ENCODE measurements at places on chromosomes 3 and 15.

DNA sequence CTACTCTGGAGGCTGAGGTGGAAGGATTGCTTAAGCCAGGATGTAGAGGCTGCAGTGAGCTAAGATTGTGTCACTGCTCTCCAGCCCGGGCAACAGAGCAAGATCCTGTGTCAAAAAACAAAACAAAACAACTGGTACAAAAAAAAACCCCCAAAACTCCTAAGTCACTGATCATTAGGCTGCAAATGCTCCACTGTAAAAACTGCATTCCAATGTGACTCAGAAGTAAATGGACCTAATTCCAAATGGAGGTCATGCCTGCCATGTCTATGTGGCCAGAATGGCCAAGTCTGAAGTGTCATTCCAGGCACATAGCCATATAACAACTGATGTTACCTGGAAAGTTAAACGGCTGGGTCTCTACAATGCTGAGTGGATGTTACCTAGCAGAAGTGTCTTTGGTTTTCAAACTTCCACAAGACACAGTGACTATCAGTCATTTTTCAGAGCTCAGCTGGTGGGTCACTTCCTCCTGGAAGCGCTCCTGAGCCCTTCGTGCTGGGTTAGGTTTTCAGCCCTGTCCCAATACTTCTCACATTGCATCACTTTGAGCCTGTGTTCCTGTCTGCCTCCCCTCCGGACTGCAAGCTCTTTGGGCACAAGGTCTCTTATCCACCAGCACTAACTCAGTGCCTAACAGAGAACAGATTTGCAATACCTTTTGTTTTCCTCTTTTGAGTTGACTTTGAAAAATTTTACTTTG lies 10.6 kb downstream of the FSTL1 start:
- no peak for DNase-seq

GRCh38 chr3:138493804-138494606 lies 59.6 kb downstream of the ESYT3 start:
- peak; percentile 94 for DNase-seq

DNA sequence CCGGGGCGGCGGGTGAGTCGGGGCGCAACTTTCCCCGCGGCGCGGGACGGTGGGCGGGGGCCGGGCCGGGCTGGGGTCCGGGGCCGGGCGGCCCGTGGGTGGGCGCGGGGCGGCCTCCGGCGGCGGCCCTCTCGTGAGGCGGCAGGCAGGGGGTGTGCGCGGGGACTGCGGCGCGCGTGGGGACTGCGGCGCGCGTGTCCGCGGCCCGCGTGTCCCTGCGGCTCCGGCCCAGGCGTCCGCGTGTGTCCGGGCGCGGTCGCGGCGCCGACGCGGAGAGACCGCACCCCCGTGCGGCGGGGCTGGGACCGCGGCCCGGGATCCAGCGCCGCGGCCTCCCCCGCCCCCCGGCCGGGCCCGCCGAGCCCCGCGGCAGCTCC lies 349 bp downstream of the PLXNA1 start:
- no peak for DNase-seq

DNA sequence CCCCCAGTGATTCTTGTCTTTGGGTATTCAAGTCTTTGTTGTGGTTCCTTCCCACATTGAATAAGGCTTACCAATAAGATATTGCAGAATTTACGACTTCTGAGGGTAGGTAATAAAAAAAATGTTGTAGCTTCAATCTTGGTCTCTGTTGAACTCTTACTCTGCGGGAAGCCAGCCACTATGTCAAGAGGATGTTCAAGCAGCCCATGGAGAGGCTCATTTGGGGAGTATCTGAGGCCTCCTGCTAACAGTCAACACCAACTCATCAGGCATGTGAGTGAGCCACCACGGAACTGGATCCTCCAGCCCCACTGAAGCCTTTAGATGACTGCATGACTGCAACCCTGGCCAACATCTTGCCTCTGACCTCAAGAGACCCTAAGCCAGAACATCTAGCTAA lies 3.2 kb upstream of the TBC1D23 start:
- DNase-seq: no peak

DNA sequence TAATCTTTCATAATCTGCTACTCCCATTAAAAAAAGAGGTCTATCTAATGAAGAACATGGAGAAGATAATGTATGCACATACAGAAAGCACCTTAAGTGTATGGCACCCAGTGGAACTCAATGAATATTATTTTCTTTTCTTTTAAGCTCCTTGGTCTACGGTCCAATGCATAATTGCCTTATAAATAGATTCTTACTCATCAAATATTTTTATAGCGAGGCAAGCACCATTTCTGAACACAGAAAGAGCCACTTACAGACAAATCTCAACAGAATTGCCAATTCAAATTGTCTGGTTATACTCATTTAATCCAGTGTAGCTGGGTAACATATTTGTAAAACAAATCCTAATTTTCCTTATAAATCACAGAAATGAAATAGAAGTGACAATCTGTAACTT lies 6.3 kb downstream of the PDZRN3 start:
- no peak for DNase-seq

- no peak for DNase-seq
Measured at GRCh38 chr3:14483286-14483685, 56.9 kb downstream of the GRIP2 start.

DNA sequence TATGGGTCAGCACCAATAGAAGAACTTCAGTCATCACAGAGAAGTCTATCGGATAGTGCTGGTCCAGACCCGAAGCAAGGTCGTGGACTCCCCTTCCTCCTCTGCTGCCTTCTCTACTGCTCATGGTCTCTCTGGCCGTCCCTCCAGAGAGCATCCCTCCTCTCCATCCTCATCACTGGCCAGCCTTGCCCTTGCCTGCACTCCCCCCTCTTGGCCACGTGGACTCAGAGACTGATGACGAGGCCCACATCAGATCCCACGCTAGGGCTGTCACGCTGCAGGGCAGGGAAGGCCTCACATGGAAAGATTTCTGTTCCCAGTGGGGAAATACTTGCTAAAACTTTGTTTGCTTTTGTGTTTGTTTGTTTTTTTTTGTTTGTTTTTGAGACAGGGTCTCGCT lies 35.3 kb downstream of the IGDCC3 start:
- DNase-seq: no peak

- DNase-seq: no peak
Measured at GRCh38 chr3:23288286-23288685, 85.2 kb downstream of the UBE2E2 start.

- no peak for DNase-seq
Measured at GRCh38 chr3:130843441-130843840, 50.4 kb upstream of the ATP2C1 start.

GRCh38 chr3:149527531-149528339 lies 53.2 kb downstream of the TM4SF4 start:
- peak; percentile 41 for DNase-seq

DNA sequence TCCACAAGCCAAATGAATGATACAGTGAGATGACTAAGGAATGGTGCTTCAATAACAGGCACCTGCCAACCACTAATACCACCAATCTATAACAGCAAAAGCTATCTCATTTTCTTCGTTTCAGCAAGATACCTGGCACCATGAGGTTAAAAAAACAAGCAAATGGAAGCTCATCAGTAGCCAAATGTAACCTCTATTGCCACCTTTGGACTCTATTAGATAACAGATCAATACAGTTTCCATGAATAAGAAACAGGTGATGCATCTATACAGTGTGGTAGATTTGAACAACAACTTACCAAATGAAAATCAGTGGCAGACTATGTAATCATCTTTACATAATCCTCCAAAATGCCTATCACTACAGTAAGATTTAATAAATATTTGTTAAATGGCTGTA lies 32.8 kb downstream of the PLOD2 start:
- no peak for DNase-seq

- no peak for DNase-seq
Measured at GRCh38 chr3:9938966-9939365, 5.3 kb downstream of the CRELD1 start.

DNA sequence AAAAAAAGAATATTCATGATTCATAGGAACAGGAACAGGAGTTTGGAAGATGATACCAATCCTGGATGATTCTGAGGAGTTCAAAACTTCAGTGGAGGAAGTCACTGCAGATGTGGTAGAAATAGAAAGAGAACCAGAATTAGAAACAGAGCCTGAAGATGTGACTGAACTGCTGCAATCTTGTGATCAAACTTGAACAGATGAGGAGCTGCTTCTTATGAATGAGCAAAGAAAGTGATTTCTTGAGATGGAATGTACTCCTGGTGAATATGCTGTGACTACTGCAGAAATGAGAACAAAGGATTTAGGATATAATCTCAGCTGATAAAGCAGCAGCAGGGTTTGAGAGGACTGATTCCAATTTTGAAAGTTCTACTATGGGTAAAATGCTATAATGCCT lies 72.7 kb downstream of the GSK3B start:
- peak; percentile 27 for DNase-seq

DNA sequence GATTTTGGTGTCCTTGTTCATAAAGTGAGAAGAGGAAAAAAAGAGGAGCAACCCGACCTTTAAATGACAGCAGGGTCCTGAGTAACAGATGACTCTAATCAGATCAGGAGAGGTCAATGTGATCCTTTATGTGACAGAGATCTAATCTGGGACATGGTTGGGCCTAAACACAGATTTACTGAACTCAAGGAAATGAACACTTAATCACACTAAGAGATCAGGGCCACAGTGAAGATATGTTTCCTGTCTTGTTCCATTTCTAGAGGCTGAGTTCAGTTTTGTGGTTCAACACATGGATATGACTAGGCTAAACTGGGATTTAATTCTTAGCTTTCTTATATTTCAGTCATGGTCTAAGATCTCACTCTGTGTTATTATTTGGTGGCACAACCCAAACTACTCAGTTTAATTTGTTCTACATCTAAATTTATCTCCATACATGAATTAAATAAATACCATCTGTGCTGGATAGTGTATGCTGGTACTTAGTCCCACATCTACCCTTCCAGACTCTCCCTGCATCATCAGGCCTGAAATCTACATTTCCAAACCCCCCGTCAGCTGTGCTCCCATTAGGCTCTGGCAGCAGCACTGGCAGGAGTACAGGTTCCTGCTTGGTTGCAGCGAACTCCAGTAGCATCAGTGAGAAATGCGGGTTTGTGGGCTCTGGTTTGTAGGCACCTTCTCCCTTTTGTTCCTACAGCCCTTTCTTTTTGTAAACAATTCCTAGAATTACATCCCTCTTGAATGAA lies 22.6 kb downstream of the SFMBT1 start:
- no peak for DNase-seq

GRCh38 chr3:131001071-131001470 lies 25.6 kb downstream of the ASTE1 start:
- no peak for DNase-seq

- no peak for DNase-seq
Measured at GRCh38 chr3:33833408-33834095, 35.1 kb downstream of the PDCD6IP start.

GRCh38 chr3:117407317-117407716 lies 697.7 kb downstream of the TUSC7 start:
- no peak for DNase-seq

DNA sequence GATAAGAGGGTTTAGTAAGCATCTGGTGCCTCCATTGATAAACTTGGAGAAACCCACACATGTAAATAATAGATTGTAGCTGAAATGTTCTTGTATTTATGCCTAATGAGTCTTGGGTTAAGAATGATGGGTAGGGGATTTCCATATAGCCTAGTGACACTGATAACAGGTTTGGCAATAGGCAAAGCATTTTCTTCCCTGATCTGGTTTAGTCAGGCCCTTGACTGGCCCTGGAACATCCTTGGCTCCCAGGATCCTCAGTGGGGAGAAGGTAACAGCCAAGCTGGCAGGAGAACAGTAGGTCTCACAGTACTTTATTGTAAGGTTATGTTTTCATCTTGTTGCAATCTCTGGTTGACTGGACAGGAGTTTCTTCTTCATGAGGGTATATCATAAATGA lies 228.4 kb downstream of the DIPK2A start:
- no peak for DNase-seq

GRCh38 chr3:151382671-151383070 lies 1.9 kb downstream of the P2RY12 start:
- DNase-seq: no peak

DNA sequence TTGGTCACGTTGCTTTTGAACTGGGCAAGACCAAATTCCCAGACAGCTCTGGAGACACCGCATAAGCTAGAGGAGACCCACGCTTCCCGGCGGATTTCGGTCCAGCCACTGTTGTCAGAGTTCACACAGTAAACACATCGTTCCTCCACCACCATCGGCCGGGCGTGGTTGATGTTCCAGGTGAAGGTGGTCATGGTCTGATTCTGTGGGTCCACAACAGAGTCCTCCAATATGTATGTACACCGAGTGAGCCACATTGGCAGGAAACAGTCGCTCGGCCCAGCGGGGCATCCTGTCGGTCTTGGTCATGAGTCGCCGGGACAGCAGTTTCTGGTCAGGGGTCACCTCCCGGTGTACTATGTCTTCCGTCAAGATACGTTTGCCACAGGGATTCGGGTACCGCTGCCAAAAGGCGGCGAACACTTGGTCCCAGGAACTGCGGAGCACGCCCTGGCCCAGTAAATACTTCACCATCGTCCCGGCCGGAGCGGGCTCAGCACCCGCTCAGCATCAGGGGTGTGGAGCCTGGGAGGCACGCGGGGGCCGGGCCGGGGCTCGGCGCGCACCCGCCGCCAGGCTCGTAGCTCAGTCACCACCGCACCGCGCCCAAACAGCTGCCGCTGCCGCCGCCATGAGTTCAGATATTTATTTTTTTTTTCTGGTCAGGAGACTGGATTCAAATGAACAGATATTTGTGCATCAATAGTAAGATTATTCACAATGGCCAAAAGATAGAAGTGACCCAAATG lies 36.7 kb upstream of the NANOGP8 start:
- no peak for DNase-seq

GRCh38 chr15:96121086-96121920 lies 209.2 kb upstream of the NR2F2 start:
- DNase-seq: peak; percentile 53

- DNase-seq: no peak
Measured at GRCh38 chr15:29294732-29295325, 25.2 kb upstream of the NSMCE3 start.

- DNase-seq: no peak
Measured at GRCh38 chr3:142965581-142965980, 2.1 kb upstream of the PAQR9 start.

- no peak for DNase-seq
Measured at GRCh38 chr3:32973982-32974381, 22.5 kb downstream of the CCR4 start.

DNA sequence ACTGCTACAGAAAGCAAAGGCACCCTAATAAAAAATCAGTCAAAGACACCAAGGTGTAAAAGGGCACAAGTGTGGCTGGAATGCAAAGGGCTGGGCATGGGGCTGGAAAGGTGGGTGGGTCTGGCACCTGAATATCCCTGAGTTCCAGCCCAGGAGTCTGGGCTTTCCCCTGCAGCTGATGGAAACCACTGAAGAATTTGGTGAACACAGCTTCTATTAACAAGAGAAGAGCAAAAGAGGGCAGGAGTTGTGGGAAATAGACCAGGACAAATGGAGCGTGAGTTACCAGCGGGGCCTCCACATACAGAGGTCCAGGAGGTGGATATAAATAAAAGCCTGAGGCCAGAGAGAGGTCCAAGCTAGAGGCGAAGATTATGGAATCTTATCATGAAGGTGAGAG lies 45.1 kb upstream of the TPM1 start:
- DNase-seq: no peak

DNA sequence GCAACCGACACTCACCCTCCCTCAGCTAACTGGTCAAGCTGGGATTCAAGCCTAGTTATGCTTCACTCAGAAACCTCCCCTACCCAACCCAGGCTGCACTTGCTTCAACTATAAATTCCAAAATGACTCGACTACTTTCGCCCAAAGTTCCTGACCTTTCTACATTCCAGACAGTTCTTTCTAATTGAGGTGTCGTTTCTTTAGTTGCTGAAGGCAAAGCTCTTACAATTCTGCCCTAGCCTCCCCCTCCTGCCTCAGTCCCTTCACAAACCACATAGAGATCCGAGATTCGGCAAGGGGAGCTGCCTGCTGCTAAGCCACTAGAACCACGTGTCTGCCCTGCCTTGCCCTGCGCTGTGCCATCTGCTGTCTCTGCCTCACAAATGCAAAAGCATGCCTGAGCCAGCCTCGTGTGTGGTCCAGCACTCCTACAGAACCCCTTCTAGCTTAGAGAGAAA lies 74.7 kb upstream of the SH3GL3 start:
- DNase-seq: no peak

All from fibroblast of gingiva (primary cell).